MM.1S (cell line): ENCODE measurements at places on chromosomes 11 and 22.

DNA sequence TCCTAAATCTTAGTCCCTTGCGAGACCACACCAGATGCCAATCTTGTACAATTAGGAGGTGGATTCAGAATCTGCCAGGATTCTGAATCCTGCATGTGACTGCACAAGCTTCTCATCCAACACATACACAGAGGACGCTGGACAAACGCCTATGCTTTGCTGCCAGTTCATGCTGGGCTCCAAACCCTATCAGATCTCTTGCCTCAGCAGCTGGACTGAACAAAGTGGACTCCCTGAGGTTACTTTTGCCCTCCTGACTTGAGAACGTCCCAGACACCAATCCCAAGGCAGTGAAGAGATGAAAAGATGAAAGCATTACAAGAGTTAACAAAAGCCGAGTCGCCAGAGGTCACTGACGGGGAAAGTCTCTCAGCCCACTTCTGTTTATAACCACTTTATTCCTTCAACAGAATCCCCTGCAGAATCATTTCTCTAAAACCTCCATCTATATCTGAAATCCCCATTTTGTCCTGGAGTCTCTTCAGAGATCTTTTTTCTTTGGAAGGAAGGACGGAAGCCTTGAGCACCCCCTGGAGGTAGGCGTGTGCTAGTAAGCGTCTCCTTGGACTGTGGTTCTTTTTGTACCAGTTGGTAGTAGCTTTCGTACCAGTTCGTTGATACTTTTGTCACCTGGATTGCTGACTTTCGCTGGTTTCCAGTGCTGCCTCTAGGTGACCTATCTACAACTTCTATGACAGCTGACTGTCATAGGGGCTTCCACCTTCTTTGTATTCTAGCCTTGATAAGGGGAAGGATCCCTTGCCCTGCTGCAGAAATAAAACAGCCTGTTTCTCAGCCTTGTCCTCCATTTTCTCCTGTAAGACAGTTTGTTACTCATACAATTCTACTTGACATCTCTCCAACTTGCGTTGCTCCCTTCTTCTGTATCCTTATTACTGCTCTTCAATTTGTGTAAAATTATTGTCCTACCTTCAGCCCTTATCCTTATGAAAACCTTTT is 26.1 kb upstream of the EED start:
- DNase-seq: peak; percentile 74

GRCh38 chr11:64553554-64554201 is 37.3 kb upstream of the SLC22A12 start:
- peak; percentile 28 for DNase-seq

DNA sequence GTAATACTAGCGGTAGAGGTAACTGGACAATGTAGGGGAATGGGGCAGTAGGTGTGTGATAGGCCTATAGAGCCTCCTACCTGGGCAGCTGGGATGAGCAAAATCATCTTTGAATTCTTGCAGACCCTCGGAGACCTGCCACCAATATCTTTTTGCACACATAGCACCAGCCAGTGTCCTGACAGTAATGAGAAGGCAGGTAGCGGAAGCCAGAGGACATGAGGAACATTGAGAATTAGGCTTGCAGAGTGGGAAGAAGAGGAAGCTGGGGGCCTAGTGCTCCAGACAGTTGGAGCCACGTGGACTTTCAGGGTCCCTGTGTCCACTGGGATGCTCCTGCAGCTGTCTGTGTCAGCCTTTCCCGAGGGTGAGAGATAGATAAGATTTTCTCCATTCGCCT is 17.2 kb upstream of the SYT13 start:
- DNase-seq: no peak

DNA sequence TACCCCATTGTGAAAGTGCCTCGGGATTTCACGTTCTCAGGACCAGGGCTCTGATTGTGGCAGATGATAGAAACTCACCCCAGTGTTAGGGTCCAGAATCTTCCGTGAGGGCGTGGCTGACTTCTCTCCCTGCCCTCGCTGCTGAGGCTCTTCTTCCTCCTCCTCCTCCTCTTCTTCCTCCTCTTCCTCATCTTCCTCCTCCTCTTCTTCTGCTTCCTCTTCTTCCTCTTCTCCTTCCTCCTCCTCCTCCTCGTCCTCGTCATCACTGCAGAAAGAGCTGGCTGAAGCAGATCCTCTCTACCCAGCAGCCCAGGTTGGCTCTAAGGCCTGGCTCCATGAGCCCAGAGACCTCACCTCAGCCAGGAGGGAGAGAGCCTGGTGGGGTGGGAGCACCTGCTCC is 13.5 kb upstream of the CHADL start:
- no peak for DNase-seq

- no peak for DNase-seq
These were observed 30.5 kb upstream of the CYB5R3 start for GRCh38 chr22:42679691-42680090.

- DNase-seq: no peak
These were observed 31.3 kb upstream of the ADA2 start for GRCh38 chr22:17250380-17251082.

DNA sequence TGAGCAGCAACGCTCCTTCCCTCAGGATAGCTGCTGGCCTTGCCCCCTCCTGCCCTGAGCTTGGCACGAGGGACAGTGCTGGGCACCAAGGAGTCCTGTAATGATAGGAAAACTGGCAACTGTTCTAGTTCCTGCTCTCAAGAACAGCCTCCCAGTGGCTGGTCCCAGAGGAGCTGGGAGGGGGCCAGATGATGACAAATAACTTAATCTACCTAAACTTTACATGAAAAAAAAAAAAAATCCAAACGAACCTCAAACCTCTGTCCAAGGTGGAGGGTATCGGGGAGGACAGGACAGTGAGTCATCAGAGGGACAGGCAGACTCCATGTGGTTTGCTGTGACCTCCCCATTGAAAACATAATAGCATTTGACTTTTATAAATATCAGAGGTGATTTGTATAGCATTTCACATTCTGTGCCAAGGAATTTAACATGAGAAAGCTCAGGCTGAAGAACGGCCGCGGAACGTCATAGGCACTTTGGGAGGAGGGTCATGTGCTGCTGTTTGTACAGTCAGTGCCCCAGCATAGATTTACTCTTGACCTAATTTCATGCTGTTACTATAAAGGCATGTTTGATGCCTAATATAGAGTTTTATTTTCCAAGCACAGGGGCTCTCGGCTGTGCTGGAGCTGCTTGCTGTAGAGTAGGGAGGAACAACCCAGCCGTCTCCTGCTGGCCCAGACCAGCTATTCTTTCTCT is 98.2 kb upstream of the NNMT start:
- DNase-seq: no peak

DNA sequence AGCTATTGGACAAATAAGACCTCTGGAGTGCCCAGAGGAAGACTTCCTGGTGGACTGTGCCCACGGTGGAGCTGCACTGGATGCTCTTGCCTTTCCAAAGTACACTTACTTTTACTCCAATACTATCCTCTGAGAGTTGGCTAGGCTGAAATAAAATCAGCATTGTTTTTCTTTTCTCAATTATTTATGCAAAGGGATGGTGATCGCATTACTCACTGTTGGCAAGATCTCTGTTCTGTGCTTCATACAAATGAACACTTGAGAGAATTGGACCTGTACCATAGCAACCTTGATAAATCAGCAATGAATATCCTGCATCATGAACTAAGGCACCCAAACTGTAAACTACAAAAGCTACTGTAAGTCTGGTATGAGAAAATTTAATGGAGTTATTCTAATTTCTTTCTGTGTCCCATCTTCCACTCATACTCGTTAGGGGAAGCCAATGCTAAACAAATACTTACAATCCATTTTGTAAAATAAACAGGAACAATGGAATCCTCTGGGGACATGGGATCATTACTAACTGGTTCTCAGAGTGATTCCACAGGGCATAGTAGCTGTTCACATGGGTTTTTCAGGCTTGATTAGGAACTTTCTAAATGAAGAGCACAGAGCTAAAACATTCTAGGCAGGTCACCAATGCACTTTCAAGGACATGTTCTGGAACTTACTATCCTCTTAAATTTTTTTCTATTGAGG is 26.3 kb downstream of the NLRP14 start:
- no peak for DNase-seq

DNA sequence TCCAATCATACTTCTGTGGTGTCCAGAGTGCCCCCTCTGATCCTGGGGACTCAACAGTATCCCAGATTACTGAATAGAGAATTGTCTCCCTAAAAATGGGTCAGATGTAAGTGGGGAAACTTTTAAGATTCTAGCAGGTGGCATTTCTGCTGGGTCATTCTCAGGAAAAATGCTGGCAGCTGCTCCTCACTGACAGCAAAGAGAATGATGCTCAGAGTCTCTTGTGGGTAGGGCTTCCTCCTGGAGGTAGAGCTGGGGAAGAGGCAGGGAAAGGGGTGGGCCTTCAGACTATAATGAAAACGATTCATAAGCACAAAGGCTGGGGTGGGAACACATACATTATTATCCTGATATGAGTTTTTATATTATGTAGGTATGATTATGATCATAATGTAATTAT is 647.2 kb downstream of the NELL1 start:
- DNase-seq: no peak

- DNase-seq: no peak
These were observed 17.8 kb downstream of the SPATA19 start for GRCh38 chr11:133827556-133827955.
